NCI-H1930 (cell line): ENCODE measurements at places on chromosomes 12 and 14.

DNA sequence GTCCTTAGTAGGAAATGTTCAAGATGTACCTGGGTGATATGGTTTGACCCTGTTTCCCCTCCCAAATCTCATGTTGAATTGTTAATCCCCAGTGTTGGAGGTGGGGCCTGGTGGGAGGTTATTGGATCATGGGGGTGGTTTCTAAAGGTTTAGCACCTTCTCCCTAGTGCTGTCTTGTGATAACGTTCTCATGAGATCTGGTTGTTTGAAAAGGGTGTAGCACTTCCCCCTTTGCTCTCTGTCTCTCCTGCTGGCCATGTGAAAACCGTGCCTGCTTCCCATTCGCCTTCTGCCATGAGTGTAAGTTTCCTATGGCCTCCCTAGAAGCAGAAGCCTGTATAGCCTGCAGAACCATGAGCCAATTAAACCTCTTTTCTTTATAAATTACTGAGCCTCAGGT, 353.0 kb upstream of the SFSWAP start:
- no peak for DNase-seq

DNA sequence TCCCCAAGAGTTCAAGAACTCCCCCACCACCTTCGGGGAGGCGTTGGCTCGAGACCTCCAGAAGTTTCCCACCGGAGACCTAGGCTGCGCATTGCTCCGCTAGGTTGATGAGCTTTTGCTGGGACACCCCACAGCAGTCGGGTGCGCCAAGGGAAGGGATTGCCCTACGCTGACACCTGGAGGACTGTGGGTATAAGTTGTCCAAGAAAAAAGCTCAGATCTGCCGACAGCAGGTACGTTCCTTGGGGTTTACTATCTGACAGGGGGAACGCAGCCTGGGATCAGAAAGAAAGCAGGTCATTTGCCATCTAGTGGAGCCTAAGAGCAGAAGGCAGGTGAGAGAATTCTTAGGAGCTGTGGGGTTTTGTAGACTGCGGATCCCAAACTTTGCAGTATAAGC, 98.8 kb downstream of the FRMD6 start:
- no peak for DNase-seq

DNA sequence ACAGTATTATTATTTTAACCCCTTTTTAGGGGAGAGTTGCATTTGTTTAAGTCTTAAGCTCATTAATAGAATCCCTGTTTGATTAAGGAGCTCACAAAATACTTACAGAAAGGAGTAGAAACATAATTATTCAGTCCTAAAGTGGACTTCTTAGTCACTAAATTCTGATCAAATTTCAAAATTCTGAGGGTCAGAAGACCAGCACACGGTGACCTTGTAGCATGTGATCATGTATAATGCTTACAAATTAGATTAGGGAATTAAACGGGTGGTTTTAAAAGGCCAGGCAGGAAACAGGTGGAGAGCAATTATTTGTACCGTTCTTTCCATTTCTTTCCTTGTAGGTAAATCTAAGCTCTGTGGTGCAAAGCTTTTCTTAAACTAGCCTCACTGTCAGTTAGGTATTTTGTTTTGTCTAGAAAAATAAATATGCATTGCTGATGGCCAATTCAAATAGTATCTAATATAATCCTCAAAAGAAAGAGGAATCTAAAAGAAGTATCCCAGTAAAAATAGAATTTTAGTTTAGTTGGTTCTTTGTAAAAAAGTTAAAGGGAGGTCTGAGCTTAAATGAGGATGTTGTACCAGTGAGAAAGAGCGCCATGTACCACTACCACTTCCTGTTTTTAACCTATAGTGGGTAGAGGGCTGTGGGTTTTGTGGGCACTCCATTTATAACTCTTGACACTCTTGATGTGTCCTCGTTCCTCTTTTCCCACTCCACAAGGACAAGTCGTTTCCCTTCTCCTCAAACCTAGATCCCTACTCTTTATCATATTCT, 51.1 kb downstream of the SLC38A1 start:
- DNase-seq: no peak

- no peak for DNase-seq
These were observed 496 bp downstream of the PPP2R5C start for GRCh38 chr14:101761881-101762529.

DNA sequence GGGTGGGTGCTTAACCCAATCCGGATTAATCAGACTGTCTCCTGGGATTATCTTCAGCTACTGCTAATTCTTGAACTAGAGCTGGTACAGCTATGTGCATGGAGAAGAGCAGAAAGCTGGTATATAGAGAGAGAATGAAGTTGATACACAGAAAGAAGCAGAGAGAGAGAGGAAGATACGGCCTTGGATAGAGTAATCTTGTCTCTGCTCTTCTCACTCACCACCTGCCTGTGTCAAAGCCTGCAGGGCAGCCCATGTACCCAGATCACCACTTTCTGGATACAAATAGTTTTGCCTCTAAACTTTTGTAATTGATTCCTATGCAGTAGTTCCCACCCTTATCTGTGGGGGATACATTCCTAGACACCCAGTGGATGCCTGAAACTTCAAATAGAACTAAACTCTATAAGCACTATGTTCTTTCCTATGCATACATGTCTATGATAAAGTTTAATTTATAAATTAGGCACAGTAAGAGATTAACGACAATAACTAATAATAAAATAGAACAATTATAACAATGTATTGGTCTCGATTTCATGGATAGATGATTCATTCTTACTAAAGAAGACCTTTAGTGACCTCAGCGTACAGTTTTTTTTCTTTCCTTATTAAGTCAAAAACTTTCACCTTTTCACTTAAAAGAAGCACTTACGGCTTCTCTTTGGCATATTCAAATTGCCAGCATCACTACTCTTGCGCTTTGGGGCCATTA, 45.5 kb downstream of the YEATS4 start:
- no peak for DNase-seq

DNA sequence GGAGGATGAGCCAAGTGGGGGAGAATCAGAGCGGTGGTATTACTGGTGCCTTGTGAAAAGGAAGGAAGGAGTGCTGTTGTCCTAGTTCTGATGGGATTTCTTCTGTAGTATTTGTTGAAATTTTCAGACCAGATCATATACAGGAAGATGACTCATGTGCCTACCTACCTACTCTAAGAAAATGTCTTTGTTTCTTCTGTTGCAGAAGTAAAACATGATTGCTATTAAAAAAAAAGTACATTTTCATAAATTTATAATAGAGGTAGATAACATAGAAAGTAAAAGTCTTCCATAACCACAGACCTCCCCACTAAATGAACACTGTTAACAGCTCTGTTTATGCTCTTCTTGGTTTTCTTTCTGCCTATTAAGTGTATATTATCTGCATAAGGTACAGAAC, 26.9 kb downstream of the SAMD4A start:
- DNase-seq: no peak

DNA sequence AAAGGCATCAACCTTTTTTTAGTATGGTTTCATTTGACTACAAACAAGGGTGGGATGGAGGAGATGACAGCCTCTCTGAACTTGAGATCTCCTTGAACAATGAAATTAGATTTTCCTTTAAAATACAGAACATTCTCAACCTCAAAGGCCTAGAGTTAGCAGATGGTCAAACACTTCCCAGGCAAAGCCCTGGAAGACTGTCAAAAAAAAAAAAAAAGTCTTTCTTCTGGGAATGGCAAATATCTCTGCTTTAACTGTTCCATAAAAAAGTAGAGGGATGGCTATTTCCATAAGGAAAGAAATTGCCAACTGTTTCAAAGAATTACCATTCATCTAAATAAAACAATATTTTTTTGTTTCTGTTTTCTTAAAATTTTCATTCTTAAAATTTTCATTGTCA, 870.8 kb downstream of the GALC start:
- DNase-seq: no peak

GRCh38 chr14:102965971-102966655, 43.6 kb downstream of the AMN start:
- DNase-seq: no peak
